ENCODE measurements at places on chromosomes 5 and 9. TPM values are rescaled to one million over a fixed set of nuclear protein-coding genes. Genes with fewer than 3 reads are reported as not detected.

DNA sequence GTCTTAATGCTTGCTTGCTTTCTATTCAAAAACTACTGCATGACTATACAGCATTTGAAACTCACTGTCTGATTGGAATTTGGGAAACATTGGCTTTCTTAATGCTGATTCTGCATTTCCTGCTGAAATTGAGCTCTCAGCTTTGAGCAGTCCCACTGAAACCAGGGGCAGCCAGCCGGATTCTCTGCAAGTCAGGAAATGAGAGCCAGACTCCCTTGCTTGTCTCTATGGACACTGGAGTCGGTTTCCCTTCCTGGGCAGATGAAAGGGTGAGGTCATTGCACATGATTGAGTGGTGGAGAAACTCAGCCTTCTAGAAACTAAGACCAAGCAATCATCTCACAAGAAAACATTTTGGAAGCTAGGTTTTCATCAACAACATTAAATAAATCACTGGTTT, 119.7 kb upstream of the SPATA31C2 start:
- DNase-seq: peak; percentile 26

- no peak for DNase-seq
These were observed 137.4 kb downstream of the CD180 start for GRCh38 chr5:67058998-67059743.

BARHL1 gene
- not detected for total RNA-seq

DNA sequence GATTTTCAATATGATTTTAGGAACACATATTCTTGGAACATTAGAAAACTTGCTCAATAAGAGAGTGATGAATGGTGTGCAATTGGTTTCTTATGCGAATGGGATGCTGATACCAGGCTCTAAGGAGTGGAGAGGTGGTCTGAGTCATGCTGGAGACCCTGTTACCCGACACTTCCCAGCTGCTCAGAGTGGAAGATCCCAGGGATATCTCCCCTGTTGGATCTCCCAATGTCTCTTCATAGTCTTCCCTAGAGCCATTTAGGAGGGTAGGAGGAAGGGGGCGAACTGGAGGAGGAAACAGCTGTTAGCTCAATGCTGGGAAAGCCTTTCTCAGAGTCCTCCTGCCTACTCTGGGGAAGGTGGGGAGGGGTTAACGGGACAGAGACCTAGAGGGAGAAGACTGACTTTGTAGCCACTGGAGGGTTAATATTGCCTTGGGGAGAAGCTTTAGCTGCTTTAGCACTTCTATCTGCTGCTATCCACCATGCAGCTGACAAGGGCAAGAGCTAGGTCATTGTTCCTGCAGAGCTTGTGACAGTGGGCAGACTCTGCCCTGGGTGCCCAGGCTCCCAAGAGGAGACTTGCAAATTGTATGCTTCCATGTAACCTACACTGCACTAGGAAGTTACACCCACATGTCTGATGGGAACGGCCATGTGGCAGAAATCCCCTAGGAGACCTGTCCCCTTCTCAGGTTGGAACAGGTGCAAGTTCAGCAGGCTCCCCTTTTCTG, 301.0 kb downstream of the GADD45G start:
- DNase-seq: no peak

Data from left ventricle myocardium inferior (tissue), 1 donor.